ENCODE measurements at places on chromosomes 16 and 17.

DNA sequence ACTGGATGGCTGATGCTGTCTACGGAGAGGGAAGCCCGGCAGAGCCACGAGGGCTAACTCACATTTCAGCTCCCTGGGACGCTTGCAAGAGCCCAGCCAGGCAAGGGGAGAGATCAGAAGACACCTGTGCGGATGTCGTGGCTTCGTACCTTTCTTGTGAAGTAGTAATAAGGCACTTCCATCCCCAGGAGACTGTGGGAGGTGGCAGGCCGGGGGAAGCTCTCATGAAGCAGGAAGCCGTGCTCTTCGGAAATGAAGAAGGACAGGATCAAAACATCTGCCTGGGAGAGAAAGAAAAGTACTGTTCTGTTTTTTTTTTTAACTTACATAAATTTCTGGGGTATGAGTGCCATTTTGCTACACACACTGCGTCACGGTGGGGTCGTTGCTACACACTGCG, 28.4 kb downstream of the TMEM204 start:
- DNase-seq: no peak

GRCh38 chr16:66660422-66661209, 35.9 kb downstream of the CMTM4 start:
- DNase-seq: no peak

- DNase-seq: no peak
Observed at GRCh38 chr16:21645261-21645721, 7.1 kb downstream of the IGSF6 start.

- DNase-seq: no peak
Observed at GRCh38 chr17:6823011-6823442, 8.5 kb downstream of the TEKT1 start.

- DNase-seq: no peak
Observed at GRCh38 chr17:21215935-21216334, 2.0 kb upstream of the TMEM11 start.

- DNase-seq: no peak
Observed at GRCh38 chr16:66474750-66475199, 47.7 kb downstream of the BEAN1 start.

DNA sequence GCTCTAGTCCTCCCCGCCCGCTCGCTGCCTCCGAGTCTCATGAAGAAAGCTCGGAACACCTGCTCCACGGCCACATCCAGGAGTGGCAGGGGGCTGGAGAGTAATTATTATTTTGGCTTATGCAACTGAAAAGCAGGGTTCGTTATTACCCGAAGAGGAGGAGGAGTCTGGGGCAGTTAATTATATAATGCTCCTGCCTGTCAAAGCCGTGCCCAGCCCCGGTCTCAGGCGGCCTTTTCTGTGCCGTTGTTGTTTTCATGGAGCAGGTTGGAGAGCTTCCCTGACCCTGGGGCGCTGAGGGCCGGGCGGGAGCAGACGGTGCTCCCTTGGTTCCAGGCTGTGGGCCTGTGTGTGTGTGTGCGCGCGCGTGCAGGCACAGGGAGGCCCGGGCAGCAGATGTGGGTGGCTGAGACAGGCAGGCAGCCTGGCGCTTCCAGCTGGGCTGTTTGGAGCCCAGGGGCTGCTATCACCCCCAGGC, 2.4 kb downstream of the JPH3 start:
- no peak for DNase-seq

GRCh38 chr17:7857713-7858521, at the start of gene CYB5D1:
Gene CYB5D1 (plus strand): TSS chr17:7858003. CDS start chr17:7858135, 132 bp downstream.
- DNase-seq: peak; percentile 88

GRCh38 chr16:47016700-47017133, 43.2 kb upstream of the DNAJA2 start:
- DNase-seq: no peak

DNA sequence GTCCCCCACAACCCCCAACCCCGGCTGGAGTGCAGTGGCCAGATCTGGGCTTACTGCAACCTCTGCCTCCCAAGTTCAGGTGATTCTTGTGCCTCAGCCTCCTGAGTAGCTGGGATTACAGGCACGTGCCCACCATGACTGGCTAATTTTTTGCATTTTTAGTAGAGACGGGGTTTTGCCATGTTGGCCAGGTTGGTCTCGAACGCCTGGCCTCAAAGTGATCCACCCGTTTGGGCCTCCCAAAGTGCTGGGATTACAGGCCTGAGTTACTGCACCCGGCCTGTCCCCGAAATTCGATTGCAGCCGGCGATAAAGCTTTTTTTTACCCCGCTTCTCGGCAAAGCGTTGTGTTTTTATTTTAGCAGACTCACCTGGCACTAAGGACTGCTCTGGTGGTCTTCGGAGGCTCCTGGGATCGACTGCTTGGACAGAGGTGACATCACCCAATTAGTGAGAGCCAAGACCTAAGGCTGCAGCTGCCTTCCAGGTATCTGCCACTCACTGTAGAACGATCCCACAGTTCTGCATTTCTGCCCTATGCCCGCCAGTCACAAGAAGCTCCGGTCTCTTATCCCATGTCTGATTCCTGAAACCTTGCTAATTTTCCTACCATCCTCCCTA, 82.2 kb upstream of the ARL4D start:
- DNase-seq: no peak

DNA sequence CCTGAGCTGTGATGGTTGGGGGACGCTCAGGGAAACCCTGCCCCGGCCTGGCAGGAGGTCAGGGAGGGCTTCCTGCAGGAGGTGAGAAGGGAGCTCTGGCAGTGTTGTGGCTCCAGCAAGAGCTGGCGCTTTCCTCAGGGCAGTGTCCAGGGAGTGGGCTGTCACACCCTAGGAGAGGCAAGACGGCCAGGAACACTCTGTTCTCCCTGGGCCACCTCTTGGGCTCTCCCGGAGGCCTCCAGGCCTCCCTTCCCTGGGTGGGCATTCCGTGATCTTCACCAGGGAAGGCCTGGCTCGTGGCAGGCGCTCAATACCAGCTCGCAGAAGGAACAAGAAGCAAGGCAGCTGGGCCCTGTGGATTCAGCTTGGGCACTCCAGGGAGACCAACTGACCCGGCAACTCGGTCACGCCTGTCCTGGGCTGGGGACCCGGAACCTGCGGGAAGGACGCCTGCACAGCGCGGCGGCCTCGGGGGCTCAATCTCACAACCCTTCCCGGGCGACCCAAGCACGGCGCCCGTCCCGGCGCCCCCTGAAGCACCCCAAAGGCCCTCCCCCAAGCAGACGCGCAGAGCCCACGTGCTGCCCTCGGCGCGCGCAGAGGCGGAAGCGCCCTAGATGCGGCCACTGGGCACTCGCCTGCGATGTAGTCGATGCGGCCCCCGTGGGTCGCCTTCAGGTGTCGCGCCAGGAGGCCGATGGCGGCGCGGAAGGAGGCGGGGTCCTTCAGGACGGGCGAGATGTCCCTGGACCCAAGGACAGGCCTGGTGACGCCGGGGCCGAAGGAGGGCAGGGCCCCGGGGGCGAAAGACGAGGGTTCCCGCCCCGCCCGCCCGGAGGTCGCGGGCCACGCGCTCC, 588 bp downstream of the APRT start:
- DNase-seq: no peak

GRCh38 chr17:9386401-9386800, 189.2 kb downstream of the STX8 start:
- DNase-seq: no peak

DNA sequence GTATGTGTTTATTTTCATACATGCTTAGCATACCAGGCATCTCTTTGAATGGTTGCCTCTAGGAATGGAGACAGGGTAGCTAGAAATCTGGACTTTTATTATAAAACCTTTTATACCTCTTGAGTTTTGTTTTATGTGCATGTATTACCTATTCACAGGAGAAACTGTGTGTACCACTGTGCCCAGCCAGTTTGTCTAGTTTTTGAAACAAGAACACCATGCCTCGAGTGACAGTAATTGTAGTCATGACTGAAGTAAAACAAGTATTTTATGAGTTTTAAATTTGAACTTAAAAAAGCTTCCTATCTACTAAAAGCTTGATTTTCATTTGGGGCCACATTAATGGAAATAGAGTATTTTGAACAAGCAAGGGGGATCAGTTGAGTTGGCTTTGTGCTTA, 57.4 kb downstream of the SNTB2 start:
- DNase-seq: no peak

GRCh38 chr16:83389751-83390150, 418.0 kb upstream of the HSBP1 start:
- DNase-seq: no peak

- no peak for DNase-seq
Observed at GRCh38 chr16:58011652-58012051, 10.4 kb downstream of the USB1 start.

GRCh38 chr16:69466547-69466946, 42.1 kb downstream of the CYB5B start:
- no peak for DNase-seq

DNA sequence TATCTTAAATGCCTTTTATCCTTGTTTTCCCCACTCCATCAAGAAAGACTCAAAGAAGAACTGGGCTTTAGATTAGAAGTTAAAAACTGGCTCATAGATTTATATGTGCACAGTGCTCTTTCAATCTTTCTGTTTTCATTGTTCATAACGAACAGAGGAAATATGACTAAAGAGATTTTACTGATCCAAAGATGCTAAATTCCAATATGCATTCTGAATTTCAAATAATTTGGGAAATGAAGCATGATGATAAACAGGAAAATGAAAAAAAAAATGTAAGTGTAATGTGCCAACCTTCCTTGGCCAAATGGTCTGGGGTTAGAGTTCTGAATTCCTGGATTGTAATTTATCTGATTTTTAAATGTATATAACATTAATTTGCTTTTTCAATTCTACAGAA, 25.0 kb upstream of the SMIM36 start:
- no peak for DNase-seq

DNA sequence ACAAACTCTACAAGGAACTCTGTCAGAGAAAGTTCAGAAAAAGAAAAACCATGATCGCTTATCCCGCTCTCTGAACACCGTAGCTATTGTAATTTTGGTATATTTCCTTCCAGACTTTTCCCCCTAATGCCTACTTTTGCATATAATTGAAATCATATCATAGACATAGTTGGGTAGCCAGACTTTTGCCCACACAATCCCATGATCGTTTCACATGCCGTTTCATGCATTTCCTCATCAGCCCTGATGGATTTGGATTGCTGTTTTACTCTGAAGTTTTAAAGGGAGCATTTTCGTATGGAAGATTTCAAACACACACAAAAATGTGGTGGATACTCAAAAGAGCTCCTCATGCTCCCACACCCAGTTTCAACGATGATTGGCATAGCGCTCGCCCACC, 31.3 kb downstream of the COX4I1 start:
- DNase-seq: no peak

DNA sequence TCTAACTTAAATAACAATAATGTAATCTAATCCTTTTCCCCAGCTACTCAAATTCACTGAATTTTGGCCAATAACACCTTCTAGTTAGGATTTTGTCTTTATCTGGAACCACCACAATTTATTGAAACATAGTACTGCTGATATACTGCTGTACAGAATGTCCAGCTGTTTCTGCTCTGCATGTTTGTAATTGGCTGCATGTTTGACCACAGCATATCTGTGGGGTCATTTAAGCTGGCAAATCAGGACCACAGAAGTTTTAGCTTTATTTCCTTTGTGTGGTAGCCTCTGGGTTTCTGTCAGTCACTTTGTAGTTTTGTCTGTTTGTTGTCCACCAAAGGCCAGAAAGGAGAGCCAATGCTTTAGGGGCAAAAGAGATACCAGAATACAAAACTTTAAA, 22.2 kb upstream of the RAB11FIP4 start:
- no peak for DNase-seq

DNA sequence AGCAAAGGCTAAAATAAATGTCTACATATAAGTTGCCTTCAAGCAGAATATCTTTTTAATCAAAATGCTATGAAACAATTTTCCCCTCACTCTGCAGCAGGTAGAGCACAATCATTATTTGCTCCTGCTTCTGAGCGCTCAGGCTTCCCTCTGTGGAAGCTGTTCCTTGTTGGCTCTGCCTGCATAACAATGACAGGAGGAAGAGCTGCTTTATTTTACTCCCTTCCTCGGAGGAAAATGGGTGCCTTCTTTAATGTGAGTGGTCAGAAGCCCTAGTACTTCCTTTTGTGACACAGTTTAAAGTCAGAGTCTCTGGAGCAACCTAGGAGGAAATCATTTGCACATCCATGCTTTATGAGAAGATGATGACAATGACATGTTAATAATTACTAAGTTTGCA, 492.1 kb downstream of the CDH8 start:
- DNase-seq: no peak

GRCh38 chr16:26598061-26598460, 468.7 kb upstream of the C16orf82 start:
- no peak for DNase-seq

DNA sequence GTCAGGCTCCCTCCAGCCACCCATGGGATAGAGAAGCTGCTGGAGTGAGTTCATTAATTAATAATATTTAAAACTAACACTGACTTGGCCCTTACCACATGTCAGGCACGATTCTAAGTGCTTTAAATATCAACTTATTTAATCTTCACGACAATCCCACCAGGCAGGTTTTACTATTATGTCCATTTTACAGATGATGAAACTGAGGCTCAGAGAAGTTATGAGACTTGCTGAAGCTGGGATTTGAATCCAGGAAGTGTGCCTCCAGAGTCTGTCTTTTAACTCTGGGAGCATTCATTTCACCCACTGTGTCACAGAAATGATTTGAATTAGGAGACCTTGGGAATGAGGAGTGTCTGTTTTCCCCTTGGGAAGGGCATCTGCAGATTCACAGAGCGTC, 8.8 kb downstream of the SPNS3 start:
- no peak for DNase-seq

DNA sequence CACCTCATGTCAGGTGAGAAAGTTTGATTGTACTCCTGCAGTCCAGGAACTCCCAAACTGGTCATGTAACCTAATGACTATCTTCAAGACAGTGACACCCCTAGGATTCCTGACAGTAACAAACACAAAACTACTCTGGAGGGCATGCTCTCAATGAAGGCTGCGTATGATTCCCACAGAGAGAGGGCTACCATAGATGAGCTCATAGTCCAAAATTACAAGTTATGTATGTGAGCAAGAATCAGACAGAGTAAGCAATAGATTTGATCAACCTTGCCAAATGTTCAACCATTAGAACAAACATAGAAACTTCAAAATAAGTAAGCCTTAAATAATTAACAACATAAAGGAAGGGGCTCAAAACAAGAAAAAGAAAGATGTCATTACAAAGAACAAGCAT, 158.1 kb downstream of the COPRS start:
- no peak for DNase-seq

- DNase-seq: no peak
Observed at GRCh38 chr17:7557775-7558543, 591 bp upstream of the TNFSF13 start.
